ENCODE measurements at places on chromosomes 2 and 18.

DNA sequence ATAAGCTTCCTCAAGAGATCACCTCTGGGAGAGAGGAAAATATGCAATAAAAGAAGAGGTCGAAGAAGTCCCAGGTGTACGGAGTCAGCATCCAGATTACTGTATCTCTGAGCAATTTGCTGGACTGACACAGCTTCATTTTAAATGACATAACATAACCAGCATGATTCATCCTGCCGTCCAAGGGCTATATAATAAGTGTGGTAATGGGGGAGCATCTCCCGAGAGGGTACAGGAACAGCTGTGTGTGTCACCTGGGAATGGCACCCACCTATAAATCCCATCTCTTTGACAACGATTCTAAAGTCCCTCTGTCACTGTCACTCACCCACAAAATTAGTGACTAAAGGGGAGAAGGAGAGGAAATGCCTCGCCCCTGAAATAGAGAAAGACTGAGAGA, 19.3 kb upstream of the FZD7 start:
- DNase-seq, result no peak

DNA sequence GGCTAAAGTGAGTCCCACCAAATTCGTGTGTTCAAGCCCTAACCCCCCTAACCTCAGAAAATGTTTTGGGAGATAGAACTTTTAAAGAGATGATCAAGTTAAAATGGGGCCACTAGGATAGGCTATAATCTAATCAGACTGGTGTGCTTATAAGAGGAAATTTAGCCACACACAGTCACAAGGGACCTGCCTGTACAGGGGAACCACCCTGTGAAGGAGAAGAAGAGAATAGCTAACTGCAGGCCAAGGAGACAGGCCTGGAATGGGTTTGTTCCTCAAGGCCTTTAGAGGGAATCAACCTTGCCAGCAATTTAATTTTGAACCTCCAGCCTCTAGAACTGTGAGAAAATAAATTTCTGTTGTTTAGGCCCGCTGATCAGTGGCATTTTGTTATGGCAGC, 36.0 kb upstream of the TANK start:
- DNase-seq, result no peak

GRCh38 chr2:233263045-233263570, 11.6 kb downstream of the ATG16L1 start:
- DNase-seq, result no peak

GRCh38 chr2:161420406-161421074, 4.4 kb downstream of the TBR1 start:
- no peak for DNase-seq

DNA sequence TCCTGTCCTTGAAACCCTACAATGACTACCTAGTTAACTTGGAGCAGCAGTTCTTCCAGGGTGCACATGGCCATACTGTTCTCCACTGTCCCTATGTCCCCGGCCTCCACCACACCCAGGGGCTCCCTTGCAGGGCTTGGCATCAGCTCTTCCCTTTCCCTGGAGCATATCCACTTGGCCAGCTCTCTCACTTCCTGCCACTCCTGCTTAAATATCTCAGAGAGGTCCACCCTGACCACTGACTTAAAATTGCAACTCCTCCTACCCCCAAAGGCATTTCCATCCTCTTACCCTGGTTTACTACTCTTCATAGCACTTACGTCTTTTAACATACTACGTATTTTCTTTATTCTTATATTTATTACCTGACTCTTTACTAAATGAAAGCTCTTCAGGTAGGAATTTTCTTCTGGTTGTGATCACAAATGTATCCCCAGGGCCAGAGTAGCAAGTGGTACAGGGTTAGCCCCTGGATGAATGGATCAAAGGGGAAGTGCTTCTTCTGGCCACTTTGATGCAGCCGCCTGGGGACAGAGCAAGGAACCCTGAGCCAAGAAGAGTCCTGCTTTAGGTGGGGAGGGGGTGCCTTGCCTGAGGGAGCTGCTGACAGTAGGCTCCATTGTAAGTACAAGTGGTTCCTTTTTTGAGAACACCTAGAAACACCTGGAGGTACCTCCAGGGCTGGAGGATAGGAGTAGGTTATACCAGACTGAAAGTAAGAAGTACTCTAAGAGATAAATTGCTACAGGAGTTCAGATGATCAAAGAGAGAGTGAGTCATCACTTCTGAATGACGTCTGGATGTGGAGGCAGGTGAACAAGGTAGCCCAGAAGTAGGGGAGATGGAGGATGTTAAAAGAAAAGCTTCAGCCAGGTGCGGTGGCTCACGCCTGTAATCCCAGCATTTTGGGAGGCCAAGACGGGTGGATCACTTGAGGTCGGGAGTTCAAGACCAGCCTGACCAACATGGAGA, 82.2 kb downstream of the SOCS6 start:
- no peak for DNase-seq

GRCh38 chr18:65025756-65026155, 725.1 kb upstream of the CDH7 start:
- no peak for DNase-seq

- DNase-seq, result no peak
These were observed 10.7 kb downstream of the PSTPIP2 start for GRCh38 chr18:46061387-46061786.

DNA sequence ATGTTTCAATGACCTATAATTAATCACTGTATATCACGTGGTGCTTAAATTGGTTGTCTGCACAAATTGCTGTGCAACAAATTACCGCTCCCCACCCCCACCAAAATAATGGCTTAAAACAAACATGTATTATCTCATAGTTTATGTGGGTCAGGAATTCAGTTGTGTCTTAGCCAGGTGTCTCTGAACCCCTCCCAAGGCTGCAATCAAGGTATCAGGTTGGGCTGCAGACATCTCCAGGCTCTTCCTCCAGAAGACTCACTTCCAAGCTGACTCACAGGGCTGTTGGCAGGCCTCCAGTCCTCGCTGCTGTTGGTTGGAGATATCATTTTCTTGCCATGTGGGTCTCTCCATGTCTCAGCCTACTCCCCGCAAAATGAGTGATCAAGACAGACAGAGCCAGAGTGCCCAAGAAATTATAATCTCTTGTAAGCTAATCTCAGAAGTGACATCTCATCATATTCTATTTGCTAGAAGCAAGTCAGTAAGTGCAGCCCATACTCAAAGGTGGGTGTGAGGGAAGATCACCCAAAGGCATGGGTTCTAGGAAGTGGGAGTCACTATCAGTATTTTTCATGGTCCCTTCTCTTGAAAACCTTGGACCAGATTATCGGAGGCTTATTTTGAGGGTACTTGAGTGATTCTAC, 38.4 kb downstream of the SPC25 start:
- peak; percentile 66 for DNase-seq

- DNase-seq, result peak; percentile 41
These were observed 83.1 kb downstream of the BABAM2 start for GRCh38 chr2:27973592-27973991.

DNA sequence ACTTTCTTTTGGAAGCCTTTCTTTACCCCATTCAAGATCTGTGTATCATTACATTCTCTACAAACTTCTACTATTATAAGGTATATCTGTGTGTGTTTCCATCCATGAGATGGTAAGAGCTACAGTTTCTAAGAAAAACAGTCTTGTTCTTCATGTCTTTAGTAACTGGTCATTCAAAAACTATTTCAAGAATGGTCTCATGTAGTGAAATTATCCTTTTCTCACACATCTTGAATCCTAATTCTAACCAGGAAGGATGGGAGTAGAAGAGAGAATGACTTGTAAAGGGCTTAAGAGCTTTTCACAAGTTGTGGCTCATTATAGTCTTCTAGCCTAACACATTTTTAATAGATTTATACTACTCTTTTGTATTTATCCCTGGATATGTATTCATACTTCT, 47.3 kb downstream of the ROCK1 start:
- DNase-seq, result no peak

- no peak for DNase-seq
These were observed 35.6 kb downstream of the DAW1 start for GRCh38 chr2:227906991-227907390.

- DNase-seq, result no peak
These were observed 20.0 kb upstream of the EFR3B start for GRCh38 chr2:25021791-25022362.

- DNase-seq, result no peak
These were observed 182.7 kb downstream of the MYO3B start for GRCh38 chr2:170360546-170361089.

- no peak for DNase-seq
These were observed 196.3 kb downstream of the CCDC74A start for GRCh38 chr2:131724019-131724418.

GRCh38 chr2:230916218-230916617, 8.8 kb downstream of the GPR55 start:
- DNase-seq, result no peak

- DNase-seq, result peak; percentile 64
These were observed 49.0 kb downstream of the SETBP1 start for GRCh38 chr18:44729631-44730101.

- DNase-seq, result no peak
These were observed 93.8 kb upstream of the PHLPP1 start for GRCh38 chr18:62621546-62621945.

DNA sequence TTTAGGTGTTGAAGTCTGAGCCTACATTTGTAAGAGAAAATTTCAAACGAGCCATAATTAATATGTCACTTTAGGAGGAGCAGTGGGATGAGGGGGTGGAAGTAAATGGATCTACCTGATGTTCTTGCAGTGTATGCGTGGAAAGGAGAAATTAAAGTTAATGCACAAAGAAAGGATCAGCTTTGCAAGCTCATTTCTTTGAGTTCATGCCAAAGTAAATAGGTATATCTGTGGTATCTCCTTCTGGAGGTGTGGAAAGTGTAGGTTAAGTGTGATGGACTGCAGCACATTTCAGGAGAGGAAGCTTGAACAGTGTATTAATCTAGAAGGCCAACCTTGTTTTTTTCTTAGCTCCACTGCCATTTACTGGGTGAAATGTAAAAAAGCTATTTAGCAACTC, 307.5 kb upstream of the ZEB2 start:
- peak; percentile 3 for DNase-seq

GRCh38 chr2:163717515-163717914, 18.3 kb downstream of the FIGN start:
- DNase-seq, result no peak

DNA sequence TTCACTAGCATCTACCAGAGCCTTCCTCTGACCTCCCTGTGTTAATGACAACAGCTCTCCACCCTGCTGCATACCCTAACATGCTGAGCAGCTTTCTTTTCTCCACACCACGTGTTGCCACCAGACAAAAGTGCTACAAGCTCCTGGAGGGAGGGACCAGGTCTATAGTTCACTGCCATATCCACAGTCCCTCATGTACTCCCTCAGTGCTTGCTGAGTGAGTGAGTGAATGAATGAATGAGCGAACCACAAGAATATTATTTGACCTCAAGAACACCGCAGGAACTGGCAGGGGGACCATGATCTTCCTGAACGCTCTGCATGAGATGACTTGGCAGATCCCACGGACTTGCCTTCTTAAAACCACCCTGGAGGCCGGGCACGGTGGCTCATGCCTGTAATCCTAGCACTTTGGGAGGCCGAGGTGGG, 47.4 kb upstream of the CAB39 start:
- DNase-seq, result no peak

- no peak for DNase-seq
These were observed 85.5 kb upstream of the STON1 start for GRCh38 chr2:48444404-48444803.

- peak; percentile 38 for DNase-seq
These were observed 62.8 kb downstream of the SESTD1 start for GRCh38 chr2:179201869-179202268.

- DNase-seq, result no peak
These were observed 103.3 kb upstream of the SLC38A11 start for GRCh38 chr2:165058476-165059265.

GRCh38 chr18:1019191-1019590, 114.5 kb downstream of the ADCYAP1 start:
- DNase-seq, result no peak

- peak; percentile 76 for DNase-seq
These were observed 786 bp upstream of the TMEM200C start for GRCh38 chr18:5895876-5896740.

All from fibroblast of lung (primary cell).